ENCODE measurements at places on chromosomes 4 and X.

DNA sequence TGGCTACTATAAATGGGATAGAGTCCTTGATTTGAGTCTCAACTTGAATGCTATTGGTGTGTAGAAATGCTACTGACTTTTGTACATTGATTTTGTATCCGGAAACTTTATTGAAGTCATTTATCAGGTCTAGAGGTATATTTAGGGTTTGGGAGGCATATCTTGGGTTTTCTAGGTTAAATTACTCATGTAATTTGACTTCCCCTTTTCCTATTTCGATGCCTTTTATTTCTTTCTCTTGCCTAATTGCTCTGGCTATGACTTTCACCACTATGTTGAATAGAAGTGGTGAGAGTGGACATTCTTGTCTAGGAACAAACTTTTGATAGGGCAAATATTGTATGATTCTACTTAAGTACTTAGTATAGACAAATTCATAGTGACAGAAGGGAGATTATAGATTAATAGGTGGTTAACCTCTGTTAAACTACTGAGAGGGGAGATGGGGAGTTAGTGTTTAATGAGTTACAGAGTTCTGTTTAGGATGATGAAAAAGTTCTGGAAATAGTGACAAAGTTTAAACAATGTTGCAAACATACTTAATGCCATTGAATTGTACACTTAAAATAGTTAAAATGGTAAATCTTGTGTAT lies 22.8 kb upstream of the HSPA4L start:
- DNase-seq: no peak

- DNase-seq: no peak
These were observed 218.3 kb upstream of the CNKSR2 start for GRCh38 chrX:21155916-21156315.

DNA sequence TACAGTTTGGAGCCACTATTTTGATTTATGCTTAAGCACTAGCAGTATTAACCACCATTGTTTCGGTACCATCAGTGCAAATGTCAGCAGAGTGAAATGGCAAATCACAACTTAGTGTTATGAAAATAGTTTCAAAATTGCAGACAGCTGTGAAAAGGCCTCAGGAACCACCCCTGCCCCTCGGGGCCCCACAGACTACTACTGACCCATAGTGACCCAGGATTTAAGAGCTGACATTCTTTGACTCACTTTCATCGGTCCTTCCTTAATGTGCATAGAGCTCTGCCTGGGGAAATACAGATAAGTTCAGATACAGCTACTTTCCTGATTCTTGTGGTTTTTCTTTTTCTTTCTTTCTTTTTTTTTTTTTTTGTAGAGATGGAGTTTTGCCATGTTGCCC lies 3.3 kb upstream of the BBS7 start:
- DNase-seq: no peak

DNA sequence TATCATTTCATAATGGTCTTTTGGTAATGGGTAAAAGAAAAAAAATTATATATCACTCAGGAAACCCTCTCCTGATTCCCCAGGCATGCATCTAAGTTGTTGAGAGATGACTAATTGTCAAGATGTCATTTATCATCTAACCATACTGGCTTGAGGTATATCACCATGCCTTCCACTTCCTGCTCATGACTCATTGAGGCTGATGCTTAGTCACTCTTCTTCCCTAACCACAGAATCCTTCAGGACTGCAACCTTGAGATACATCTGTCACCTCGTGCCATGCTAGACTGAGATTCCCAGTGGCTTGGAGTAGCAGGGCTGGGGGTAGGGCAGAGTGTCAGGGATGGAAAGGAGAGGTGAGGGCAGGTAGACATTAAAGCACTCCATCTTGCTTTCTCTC lies 782.5 kb upstream of the INTU start:
- no peak for DNase-seq

DNA sequence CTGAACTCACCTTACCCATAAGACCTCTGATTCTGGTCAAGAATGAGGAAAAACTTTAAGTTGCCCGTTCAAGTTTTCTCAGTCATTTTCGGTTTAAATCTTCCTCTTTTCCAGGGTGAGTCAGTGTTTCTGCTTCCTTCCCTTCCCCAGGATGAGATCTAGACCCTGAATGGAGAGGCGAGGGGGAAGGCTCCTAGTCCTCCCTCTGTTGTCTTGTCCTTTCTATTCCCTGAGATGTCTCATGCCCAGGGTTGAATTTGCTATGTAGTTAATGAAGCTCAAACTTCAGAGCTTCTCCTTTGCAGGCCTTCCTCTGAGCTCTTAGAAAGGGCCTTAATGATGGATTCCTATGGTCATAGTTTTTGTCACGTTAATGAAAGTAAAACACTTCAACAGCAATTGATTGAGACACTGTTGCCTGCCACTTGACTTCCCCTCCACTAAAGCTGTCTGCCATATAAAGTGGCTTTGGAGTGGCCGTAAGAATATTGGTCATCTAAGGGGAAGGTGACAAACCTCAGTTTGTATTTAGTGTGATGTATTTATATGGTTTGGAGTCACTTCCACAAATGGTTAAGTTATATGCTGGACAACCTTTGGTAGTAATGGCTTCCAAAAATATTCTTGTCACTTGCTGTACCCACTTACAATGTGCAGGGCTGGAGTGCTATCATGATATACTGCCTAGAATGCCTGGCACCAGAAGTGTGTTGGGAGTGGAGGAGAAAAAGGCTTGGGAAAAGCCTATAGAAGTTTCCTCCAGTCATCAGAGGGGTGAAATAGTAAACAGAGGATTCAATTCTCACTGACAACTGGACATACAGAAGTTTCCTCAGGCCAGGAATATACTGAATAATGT lies 24.3 kb upstream of the GPRIN3 start:
- DNase-seq: no peak

DNA sequence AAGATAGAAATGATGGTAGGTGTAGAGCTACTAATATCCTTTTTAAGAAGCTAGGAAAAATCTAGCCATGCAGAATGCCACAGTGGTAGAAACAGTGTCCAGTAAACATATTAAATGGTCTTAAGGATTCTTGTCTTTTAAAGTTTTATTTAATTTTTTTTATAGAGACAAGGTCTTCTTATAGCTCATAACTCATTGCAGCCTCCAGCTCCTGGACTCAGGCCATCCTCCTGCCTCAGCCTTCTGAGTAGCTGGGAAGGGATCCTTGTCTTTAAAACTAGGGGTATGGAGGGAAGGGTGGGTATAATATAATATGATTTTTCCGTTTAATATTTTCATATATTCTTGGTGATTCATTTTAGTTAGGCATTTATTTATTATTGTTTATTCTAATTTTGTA lies 3.8 kb downstream of the TMEM165 start:
- DNase-seq: no peak

DNA sequence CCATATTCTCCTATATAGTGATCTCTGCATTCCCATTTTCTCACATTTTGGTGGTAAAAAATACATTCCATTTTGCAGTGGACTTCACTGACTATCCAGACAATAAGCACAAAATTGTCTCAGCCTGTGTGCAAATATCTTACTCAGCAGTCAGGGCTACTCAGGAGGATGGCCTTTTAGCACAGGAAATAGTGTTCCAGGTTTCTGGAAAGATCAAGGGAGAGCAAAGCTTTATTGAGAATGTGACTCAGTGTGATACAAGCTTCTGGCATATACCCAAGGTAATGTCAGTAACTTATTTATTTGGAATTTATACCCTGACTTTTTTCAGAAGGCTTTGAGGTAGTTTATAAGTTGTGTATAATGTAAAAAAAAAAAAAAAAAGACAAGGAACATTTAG lies 233.4 kb downstream of the TEX13A start:
- DNase-seq: no peak

GRCh38 chr4:100348473-100348872 lies 158.2 kb upstream of the DDIT4L start:
- DNase-seq: no peak

GRCh38 chrX:118756101-118756500 lies 28.7 kb downstream of the IL13RA1 start:
- no peak for DNase-seq

DNA sequence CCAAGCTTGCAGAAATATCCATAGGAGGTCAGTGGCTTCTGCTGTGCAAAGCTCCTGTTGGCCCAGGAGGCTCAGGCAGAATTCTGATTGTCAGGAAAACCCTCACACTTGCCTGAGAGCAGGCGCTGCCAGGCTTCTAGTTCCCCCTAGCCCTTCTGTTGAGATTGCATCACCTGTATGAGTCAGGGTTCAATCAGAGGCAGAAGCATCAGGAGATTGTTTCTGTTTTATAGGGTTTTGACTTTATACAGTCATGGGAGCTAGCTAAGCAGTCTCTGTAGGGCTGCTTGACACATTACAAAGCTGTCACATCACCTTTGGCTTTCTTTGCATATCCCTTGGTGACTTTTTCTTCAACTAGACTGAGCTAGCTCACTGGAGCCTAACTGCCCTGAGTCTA lies 27.8 kb downstream of the DIPK2B start:
- no peak for DNase-seq

GRCh38 chrX:135541351-135541750 lies 20.9 kb downstream of the INTS6L start:
- DNase-seq: no peak

GRCh38 chrX:50613846-50614245 lies 143.2 kb upstream of the DGKK start:
- no peak for DNase-seq

GRCh38 chr4:71095545-71095944 lies 102.1 kb downstream of the DCK start:
- DNase-seq: no peak

- no peak for DNase-seq
These were observed 162.9 kb upstream of the USP9X start for GRCh38 chrX:40922307-40922706.

- DNase-seq: no peak
These were observed 143.4 kb downstream of the PTCHD1 start for GRCh38 chrX:23478056-23478455.

DNA sequence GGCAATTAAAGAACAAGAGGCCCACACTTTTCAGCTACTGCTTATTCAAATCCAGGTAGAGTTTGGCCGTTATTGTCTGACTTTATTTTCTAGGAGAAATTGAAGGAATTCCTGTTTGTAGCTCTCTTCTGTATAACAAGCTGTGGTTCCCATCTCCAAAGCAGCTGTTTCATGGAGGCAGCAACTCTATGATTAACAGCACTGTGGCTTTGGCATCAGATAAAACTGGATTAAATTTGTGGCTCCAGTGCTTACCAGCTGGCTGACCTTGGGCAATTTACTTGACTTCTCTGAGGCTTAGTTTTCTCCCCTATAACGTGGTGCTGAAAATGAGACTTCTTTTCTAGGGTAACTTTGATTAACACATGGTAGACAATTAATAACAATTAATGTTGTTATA lies 28.1 kb downstream of the SLC30A9 start:
- no peak for DNase-seq

- DNase-seq: no peak
These were observed 67.8 kb downstream of the SPCS3 start for GRCh38 chr4:176387571-176387970.

DNA sequence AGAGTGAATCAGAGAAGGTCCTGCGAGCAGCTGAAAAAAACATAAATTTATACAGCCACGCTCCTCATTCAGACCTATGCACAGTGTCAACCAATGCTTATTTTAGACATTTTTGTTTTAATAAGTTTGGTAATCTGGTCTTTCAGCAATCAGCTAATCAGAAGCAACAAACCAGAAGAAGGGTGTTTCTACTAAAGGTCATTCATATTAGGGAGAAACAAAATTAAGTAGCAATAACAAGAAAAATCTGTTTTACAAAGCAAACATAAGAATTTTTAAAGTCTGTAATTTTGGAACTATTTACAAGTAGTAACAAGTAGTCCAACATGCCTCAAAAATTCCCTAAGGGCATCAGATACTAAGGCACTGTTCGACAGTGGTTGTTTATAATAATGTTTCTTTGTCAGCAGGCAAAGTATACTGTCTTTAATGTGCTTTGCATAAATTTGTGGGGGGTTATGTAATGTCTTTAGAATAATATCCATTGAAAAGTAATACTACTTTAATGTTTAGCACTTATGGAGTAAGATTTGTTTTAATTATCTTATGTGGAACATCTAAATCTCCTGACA lies 82.8 kb downstream of the PHOX2B start:
- DNase-seq: no peak

DNA sequence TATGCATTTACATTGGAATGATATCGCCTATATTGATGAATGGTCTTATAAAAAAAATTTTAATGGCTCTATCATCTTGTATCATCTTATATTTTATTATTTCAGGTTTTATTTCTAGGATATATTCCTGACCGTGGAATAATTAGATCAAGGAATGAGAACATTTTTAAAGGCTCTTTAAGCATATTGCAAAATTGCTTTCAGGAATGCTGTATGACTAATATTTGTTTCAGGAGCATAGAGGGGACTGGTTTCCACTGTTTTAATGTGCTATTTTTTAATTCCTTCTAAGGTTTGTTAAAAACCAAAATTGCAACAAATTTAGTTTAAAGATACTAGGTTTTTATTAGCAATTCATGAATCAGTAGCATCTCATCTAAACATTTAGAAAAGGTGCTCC lies 120.2 kb downstream of the BMPR1B start:
- no peak for DNase-seq

DNA sequence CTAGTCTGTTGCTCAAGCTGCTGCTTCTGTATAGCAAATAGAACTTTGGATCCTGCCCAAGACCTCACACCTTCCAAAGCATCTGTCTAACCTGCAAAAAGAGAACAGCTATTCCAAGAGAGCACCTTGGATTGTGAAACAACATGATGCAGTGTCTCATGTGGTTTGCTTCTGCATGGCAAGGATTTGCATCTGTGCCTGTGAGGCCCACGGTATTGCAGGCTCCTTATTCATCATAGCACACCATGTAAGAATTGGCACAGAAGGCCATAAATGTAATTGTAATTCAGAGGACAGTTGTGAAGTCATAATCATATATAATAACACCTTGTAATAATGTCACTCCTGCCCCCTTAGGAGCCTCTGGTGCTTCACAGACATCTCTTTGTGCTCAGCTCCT lies 147.1 kb downstream of the ZNF674 start:
- DNase-seq: no peak

DNA sequence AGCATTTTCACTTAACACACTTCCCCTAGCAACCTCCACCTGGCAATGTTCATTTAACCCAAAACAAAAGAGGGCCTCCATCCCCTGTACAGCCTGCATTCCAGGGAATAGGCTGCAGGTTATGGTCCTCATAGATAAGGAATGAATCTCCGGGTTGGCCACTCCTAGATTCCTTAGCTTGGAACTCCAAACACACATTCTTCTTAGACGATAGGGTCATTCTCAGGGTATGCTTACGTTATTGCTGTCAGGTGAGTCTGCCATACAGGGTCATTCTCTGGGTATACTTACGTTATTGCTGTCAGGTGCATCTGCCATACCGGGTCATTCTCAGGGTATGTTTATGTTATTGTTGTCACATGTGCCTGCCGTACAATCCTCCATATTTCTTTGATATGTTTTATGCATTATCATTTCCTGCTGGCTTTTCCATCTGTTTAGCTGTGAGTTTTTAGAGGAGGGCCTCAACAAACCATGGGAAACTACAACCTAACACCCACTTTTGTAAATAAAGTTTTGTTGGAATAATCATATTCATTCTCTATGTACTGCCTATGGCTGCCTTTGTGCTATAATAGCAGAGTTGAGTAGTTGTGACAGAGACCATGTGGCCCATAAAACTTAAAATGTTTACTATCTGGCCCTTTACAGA lies 8.2 kb upstream of the AFF1 start:
- no peak for DNase-seq

GRCh38 chrX:139898334-139898733 lies 34.5 kb downstream of the ATP11C start:
- DNase-seq: no peak
